Stimulated activated CD8-positive, alpha-beta memory T cell treated with anti-CD3 and anti-CD28 coated beads, Interleukin-4, amount 100 ng/mL, for 1 hour (primary cell): ENCODE measurements at places on chromosomes 5 and 9.

- no peak for DNase-seq
Measured at GRCh38 chr5:169175733-169176132, 125.2 kb downstream of the SLIT3 start.

- DNase-seq = no peak
Measured at GRCh38 chr5:134975078-134975715, 7.5 kb downstream of the CATSPER3 start.

GRCh38 chr9:38053697-38054461, 15.1 kb downstream of the SHB start:
- no peak for DNase-seq

GRCh38 chr9:19380826-19381075, 715 bp upstream of the RPS6 start:
- DNase-seq = no peak

GRCh38 chr9:4905135-4905490, 80.0 kb upstream of the JAK2 start:
- no peak for DNase-seq

- no peak for DNase-seq
Measured at GRCh38 chr9:22084336-22085035, 75.4 kb upstream of the CDKN2B start.

GRCh38 chr5:140261403-140262171, 41.3 kb downstream of the PFDN1 start:
- DNase-seq = no peak

DNA sequence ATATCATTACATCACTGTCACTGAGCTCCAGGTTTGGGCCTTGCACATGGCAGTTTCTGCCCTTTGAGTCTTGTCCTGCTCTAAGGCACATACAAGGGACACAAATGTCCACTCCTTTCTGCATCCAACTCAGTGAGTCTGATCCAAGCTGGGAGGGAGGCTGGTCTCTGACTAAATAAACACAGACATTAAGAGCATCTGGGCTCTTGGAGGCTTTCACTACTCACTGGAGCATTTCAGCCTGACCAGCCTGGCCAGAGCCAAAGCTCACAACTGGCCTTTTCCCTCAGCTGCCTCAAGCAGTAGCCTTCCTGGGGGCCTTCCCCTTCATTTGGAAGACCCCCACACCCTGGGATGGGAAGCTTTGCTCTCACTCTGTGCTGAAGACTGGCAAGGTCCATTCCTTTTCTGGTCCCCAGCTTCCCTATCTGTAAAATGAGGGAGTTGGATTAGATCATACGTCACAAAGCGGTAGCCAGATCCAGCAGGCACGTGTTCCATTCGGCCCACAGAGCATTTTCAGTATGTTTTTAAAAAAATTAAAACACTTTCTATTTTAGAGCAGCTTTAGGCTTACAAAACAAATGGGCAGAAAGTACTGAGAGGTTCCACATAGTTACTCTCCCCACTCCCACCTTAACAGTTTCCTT, 58.6 kb upstream of the XPA start:
- no peak for DNase-seq

DNA sequence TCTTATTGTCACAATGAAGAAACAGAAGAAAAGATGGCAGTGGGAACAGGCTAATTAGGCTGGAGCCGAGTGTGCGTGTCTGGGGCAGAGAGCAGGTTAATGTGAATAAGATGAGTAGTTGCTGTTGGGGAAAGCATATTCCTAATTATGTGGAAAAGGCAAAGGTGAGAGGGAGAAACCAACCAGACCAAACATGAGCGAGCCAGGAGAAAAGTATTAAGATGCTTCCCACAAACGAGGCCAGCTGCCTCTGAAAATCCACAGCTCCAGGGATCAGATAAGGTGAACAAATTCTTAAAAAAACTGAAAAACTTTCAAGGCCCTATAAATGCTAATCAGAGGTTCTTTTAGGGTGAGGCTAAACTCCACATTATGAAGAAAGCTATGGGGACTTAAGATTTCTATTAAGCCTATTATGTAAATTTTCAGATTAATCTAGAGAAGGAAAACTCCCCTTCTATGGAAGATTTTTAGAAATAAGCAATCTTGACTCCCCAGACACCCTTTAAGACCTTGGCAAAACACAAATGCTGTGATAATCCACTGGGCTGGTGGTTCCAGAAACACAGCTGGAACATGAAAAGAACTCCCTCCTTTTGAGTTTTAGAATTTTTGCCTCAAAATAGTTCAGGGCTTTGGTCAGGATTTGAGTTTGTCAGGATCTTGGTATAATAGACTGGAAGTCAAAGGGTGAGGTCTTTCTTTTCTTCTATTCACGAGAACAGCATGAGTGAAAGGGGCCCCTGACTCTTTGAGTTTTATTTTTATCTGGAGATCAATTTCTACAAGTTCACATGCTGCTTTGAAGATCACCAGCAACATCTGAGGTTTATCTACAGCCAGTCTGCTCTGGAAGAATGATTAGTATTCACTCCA, 238.1 kb downstream of the SPOCK1 start:
- no peak for DNase-seq

GRCh38 chr9:136045595-136046553, 49.2 kb downstream of the NACC2 start:
- no peak for DNase-seq

- no peak for DNase-seq
Measured at GRCh38 chr5:79692596-79692995, 3.0 kb downstream of the CMYA5 start.

- DNase-seq = no peak
Measured at GRCh38 chr5:60568646-60569045, 131.3 kb downstream of the DEPDC1B start.

DNA sequence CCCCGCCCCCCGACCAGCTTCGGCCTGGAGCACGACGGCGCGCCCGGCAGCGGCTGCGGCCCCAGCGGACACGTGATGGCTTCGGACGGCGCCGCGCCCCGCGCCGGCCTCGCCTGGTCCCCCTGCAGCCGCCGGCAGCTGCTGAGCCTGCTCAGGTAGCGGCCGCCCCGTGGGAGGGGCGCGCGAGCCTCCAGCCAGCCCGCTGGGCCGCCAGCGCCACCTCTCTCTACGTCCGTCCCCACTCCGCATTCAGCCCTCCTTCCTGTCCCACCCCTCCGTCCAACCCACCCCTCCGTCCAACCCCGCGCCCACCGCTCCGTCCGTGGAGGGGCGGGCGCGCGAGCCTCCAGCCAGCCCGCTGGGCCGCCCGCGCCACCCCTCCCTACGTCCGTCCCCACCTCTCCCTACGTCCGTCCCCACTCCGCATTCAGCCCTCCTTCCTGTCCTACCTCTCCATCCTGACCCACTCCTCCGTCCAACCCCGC, 6.5 kb downstream of the ADAMTS13 start:
- DNase-seq = no peak

DNA sequence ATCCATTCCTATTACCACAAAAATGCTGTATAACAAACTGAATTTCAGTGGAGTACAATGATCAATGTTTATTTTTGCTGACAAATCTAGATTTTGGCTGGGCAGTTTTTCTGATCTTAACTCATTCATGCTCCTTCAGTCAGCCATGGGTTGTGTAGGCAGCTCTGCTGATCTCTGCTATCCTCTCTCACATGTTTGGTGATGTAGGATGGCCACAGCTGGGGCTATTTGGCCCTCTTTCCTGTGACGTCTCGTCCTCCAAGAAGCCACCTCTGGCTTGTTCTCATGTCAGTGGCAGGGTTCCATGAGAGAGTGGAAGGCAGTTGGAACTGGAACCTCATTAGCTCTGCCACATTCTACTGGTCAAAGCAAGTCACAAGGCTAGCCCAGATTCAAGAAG, 8.9 kb downstream of the NLN start:
- no peak for DNase-seq

DNA sequence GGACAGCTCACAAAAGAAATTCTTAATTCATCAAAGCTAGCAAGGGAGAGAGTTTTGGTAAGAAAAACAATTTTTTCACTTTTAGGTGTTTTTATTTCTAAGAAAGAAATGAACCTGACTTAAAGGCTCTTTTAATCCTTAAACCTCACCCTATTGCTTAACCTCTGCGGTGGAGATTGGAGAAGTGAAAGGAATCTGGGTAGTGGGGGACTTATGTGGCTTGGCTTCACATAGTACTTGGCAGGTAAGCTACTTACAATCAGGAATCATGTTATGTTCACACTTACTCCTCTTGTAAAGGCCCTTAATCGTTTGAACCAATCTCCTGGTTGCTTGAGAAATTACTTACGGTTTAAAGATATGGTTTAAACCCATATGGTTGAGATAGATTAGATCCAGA, 104.8 kb downstream of the ISOC1 start:
- no peak for DNase-seq

GRCh38 chr9:8096091-8096490, 296.5 kb upstream of the DMAC1 start:
- no peak for DNase-seq

- no peak for DNase-seq
Measured at GRCh38 chr5:8644377-8644776, 775.4 kb downstream of the MTRR start.

DNA sequence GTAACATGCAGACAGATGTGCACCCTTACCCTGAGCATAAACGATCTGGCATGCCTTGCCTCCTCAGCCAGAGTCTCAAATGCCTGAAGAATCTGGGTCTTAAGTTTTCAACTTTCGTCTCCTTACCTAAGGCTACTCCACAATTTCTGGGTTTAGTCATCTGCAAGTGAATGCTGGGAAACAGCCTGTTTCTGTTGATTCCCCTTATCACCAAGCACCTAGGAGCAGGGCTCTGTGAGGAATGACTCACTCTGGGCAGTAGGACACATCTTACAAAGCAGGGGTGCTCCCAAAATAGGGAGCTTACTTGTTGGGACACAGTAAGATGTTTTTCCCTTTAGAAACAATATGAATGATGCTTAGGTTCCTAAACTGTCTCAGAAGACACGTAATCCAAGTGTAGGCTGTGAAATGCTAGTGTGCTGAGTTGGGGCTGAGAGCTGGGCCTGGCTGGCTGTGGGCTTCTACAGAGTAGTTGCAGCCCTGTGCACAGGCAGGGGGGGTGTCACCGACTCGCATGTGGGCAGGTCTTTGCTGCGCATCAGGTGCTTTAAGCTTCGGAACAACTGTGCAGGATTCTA, 58.0 kb downstream of the DAP start:
- DNase-seq = no peak

GRCh38 chr9:104280178-104280560, 186.1 kb downstream of the SMC2 start:
- DNase-seq = no peak

GRCh38 chr9:15522130-15522755, 11.5 kb upstream of the PSIP1 start:
- no peak for DNase-seq

DNA sequence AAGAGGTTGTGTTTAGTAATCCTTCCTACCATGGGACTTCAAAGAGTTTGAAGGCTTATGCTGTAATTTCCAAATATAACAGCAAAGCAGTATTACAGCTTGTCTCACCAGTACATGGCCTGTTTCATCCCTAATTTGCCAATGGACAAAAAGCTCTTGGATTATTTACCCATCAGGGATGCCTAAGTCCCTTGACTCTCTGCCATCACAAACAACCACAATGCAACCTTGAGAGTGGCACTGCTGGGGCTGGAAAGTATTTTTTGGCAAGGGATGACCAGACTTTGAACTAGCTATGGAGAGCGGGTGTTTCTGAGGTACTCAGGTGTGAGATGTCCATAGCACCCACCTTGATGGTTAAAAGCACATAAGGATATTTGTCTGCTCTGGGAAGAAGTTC, 9.1 kb downstream of the MAMDC2 start:
- no peak for DNase-seq

DNA sequence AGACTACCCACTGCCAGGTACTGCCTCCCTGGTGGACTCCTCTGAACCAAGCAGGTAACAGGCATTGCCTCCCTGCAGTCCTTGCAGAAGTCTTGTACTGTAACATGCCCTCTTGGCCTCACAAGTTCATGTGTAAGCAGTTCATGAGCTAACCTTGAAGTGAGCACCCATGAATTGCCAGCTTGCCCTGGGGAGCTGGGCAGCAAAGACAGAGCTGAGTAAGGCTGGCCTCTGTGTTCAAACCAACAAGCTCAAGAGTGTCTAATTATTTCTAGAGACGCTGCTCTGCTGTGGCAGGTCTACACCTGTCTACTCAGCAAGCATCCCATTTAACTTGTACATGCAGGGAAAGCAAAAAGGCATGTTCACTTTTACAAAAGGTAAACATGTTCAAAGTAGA, 113.5 kb downstream of the FEM1C start:
- DNase-seq = no peak

- DNase-seq = no peak
Measured at GRCh38 chr5:84382363-84383295, 2.1 kb downstream of the EDIL3 start.

- no peak for DNase-seq
Measured at GRCh38 chr9:107024193-107024592, 161.2 kb downstream of the ZNF462 start.

DNA sequence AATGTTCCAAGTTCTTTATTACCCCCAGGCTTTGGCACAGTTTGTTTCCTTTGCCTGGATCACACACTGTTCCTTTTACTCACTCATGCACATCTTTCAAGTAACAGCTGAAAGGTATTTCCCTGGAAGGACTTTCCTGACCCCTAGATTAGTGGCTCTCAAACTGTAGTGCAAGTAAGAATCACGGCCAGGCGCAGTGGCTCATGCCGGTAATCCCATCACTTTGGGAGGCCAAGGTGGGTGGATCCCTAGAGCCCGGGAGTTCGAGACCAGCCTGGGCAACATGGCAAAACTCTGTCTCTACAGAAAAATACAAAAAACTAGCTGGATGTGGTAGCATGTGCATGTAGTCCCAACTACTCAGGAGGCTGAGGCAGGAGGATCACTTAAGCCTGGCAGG, 19.1 kb upstream of the DELE1 start:
- no peak for DNase-seq
